ENCODE measurements at places on chromosomes 5 and 9. TPM values are rescaled to one million over a fixed set of nuclear protein-coding genes. Genes with fewer than 3 reads are reported as not detected.

FREM1 gene
- 0.50 TPM for total RNA-seq

GRM6 gene
- total RNA-seq: not detected

HACD4 gene
- total RNA-seq: not detected

TMC1 gene
- total RNA-seq: not detected

MUSK gene
- total RNA-seq: not detected

CDC20B gene
- not detected for total RNA-seq

ITK gene
- not detected for total RNA-seq

GBA2 gene
- total RNA-seq: 108 TPM

ZNF366 gene
- total RNA-seq: not detected

OTP gene
- not detected for total RNA-seq

FGD3 gene
- total RNA-seq: 25.7 TPM

RECK gene
- total RNA-seq: 1.8 TPM

ARSI gene
- total RNA-seq: 0.65 TPM

Data from Caco-2 (cell line).